Thymus (tissue), 14 donors: ENCODE measurements at places on chromosomes 7 and 10. TPM values are rescaled to one million over a fixed set of nuclear protein-coding genes. Genes with fewer than 3 reads are reported as not detected.

DNA sequence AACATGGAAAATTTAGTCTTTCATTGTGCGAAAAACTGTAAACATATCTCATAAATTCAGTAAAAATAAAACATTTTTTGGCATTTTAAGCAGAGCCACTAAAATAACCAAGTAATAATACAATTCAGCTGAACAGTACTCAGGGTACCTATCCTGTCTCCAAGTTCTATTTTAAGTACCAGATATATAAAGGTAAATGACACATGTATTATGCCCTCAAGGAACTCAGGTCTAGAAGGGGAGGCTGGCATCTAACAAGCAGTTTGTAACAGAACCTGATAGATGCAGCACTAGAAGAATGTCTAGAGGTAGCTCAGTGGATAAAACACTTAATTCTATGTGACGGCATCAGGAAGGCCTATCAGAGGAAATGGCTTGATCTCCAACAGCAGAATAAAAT, 112.2 kb downstream of the CRPPA start:
- no peaks in the 10 kb centered on the region for H3K36me3 ChIP-seq
- H3K27me3 ChIP-seq, result no peaks in the 10 kb centered on the region
- no peak for DNase-seq
- no peaks in the 10 kb centered on the region for H3K4me1 ChIP-seq
- no peak overlapping the region for H3K4me3 ChIP-seq
- no peak overlapping the region for H3K27ac ChIP-seq

DNA sequence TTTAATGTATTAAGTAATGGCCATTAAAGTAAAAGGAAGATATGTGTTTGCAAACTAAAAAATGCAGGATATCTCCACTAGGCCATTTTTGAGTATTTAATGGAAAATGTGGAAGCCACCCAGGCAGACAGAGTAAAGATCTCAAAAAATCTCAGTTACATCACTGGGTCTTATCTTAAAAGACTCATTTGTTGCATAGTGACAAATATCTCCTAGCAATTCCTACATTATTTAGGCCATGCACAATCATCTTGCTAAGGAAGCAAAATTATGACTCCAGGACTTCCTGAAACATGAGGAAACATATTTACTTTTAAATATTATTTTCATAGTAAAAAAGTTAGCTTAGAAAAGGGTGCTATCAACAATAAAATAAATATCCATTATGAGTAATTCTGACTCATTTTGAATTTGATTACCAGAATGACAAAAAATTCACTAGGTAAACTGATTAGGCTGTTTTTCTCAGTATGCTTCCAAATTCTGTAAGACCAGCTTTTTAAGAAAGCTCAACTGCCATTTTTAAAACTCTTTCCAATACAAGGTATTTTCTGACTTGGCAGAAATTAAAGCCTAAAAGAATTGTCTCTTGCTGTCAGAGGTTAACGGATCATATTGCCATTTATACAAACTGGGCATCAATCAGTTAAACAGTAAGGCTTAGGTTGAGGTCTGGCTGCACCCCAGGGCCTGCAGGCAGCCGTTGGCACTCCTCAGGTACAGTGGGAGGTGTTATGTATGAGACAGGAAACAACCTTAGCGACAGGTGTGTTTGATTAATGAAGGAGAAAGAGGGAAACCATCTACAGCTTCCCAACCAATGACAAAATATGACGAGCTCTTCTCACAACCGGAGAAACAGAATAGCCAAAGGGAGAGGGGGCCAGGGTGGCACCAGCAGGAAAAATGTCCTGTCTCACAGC, 31.8 kb downstream of the PCLO start:
- H3K4me1 ChIP-seq, result no peaks in the 10 kb centered on the region
- no peak overlapping the region for H3K27ac ChIP-seq
- no peaks in the 10 kb centered on the region for H3K27me3 ChIP-seq
- no peak for DNase-seq
- no peaks in the 10 kb centered on the region for H3K36me3 ChIP-seq

- no peak overlapping the region for H3K27ac ChIP-seq
- no peaks in the 10 kb centered on the region for H3K27me3 ChIP-seq
- DNase-seq, result no peak
- H3K4me3 ChIP-seq, result no peak overlapping the region
These were observed 130.9 kb downstream of the NXPH1 start for GRCh38 chr7:8564281-8564680.

C10orf105 gene
- 0.42 TPM for total RNA-seq

DNA sequence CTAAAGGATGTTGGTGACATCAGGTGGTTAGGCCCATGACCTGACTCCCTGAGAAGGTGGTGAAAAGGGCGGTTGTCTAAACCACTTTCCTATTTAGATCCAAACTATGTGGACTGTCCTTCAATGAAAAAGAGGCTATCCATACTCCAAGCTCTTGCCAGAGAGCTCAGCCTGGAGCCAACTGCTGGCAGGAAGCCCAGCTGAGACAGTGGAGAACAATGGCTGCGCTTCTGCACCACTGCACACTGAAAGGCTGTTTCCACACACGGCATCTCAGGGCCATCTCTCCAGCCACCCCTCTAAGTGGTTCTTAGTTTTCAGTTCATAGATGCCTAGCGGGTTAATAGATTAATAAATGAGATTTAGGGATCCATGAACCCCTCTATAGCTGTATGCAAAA, 488.8 kb upstream of the ZMIZ1 start:
- H3K4me1 ChIP-seq, result no peaks in the 10 kb centered on the region
- H3K4me3 ChIP-seq, result no peak overlapping the region
- H3K27ac ChIP-seq, result no peak overlapping the region
- no peaks in the 10 kb centered on the region for H3K36me3 ChIP-seq
- no peaks in the 10 kb centered on the region for H3K27me3 ChIP-seq
